ENCODE measurements at places on chromosomes 3 and 15.

DNA sequence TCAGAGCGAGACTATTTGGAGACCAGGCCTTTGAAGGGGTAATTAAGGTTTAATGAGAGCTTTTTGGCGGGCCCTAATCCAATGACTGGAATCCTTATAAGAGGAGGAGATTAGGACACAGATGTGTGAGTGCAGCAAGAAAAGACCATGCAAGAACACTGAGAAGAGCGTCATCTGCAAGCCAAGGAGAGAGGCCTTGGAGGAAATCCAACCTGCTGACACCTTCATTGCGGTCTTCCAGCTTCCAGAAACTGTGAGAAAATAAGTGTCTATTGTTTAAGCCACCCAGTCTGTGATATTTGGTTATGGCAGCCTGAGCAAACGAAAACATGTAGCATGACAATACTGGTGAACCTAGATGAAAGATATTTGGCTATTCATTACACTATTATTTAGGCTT is 23.0 kb upstream of the MUSTN1 start:
- no peak for DNase-seq

GRCh38 chr15:25664761-25665160 is 198.4 kb downstream of the ATP10A start:
- DNase-seq, result no peak

GRCh38 chr3:157113832-157114505 is 46.0 kb downstream of the CCNL1 start:
- no peak for DNase-seq

GRCh38 chr15:24067733-24068501 is 380.8 kb upstream of the NDN start:
- no peak for DNase-seq

GRCh38 chr3:192445770-192446644 is 281.3 kb downstream of the FGF12 start:
- DNase-seq, result no peak

- DNase-seq, result no peak
Observed at GRCh38 chr15:82934100-82934880, 18.2 kb downstream of the HOMER2 start.

DNA sequence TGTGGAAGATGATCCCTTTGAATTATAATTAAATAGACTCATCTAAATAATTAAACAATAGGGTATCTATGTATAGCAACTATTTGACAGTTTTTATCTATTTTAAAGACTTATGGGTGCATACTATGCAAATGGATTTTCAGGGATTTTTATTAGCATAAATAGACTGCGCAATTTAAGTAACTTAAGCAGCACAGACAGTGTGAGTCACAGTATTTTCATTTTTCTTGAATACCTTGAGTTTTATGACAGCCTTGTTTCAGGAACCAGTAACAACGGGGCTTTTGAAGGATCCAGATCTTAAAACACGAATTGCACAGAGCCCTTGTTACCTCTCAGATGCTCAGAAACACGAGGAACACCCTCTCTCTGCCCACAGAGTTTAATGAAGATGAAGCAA is 175.5 kb upstream of the CD96 start:
- no peak for DNase-seq

DNA sequence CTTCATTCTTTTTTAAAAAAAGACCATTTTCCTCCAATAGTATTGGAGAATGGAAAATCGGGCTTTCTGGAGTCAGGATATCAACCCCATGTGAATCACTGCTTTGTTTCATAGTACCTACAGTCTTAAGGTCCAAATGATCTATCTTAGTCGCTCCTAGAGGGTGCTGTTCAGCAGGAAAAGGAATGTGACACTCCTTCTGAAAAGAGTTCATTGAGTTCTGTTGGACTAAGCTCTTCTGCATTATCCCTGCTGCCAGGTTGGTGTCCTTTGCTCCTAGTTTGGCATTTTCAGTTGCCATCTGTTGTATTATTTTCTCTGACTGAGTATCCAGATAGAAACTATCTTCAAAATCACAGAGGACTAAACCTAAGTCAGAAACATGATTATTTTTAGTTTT is 57.2 kb downstream of the POLQ start:
- no peak for DNase-seq

- DNase-seq, result no peak
Observed at GRCh38 chr15:60703207-60703933, 224.4 kb upstream of the ICE2 start.

- DNase-seq, result no peak
Observed at GRCh38 chr3:188964957-188965356, 206.8 kb upstream of the TPRG1 start.

GRCh38 chr3:189621948-189622603 is 9.1 kb upstream of the TP63 start:
- no peak for DNase-seq

- no peak for DNase-seq
Observed at GRCh38 chr3:18546632-18547031, 121.5 kb upstream of the SATB1 start.

GRCh38 chr3:183151821-183152351 is 10.6 kb downstream of the LAMP3 start:
- no peak for DNase-seq

- no peak for DNase-seq
Observed at GRCh38 chr3:129014148-129014547, 13.0 kb downstream of the EFCC1 start.

DNA sequence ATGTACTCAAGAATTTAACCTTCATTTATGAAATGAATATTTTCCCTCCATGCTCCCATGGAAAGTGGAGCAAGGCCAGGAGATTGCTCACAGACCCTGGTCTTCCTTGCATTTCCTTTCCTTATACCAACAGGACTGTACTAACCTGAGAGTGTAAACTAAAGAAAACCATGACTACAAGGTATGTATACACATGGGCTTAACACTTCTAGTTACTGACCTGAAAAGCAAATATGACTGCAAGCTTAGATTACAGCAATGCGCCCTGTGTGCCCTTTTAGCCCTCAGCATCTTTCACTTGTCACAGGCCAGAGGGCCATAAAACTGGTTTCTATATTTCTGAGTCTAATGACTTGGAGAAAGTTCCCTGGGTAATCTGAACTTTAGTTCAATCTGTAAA is 52.1 kb downstream of the NEK10 start:
- DNase-seq, result no peak

- DNase-seq, result no peak
Observed at GRCh38 chr3:134018406-134018805, 11.3 kb downstream of the SLCO2A1 start.

DNA sequence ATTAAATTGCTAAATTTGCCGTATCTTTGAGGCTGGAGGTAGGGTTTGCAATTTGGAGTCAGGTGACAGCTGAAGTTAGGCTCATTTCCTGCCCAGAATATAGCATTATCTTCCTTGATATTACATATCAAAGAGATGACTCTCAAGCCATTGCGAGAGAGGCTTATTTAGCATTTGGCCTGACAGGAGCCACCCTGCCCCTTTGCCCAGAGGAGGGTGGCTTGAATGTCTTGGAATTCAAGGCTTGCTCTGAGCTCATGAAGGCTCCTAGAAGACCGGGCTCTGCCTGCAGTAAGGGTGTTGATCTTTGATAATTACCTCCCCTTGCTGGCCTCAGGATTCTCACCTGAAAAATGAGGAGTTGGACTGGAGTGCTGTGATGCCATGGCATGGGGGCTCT is 251.4 kb upstream of the C2CD4B start:
- no peak for DNase-seq

- DNase-seq, result no peak
Observed at GRCh38 chr15:26191193-26191592, 328.1 kb upstream of the ATP10A start.

DNA sequence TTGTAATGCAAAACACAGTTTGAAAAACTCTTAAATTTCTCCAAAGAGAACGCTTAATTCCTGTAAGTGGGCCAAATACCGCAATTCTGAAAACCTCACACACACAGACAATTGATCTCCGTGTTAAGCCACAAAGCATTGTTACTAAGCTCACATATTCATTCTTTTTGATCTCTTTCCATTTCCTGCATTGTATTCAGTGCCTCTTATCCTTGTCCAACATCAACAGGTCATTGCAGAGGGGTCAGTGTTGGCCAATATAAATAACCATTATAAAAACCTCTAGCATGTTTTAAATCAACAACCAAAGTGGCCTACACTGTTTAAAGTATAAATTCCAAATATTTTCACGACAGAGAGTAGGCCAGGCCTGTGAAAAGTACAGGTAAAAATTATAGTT is 171.1 kb downstream of the PDZRN3 start:
- no peak for DNase-seq

GRCh38 chr3:153629148-153629547 is 467.1 kb downstream of the RAP2B start:
- DNase-seq, result no peak

DNA sequence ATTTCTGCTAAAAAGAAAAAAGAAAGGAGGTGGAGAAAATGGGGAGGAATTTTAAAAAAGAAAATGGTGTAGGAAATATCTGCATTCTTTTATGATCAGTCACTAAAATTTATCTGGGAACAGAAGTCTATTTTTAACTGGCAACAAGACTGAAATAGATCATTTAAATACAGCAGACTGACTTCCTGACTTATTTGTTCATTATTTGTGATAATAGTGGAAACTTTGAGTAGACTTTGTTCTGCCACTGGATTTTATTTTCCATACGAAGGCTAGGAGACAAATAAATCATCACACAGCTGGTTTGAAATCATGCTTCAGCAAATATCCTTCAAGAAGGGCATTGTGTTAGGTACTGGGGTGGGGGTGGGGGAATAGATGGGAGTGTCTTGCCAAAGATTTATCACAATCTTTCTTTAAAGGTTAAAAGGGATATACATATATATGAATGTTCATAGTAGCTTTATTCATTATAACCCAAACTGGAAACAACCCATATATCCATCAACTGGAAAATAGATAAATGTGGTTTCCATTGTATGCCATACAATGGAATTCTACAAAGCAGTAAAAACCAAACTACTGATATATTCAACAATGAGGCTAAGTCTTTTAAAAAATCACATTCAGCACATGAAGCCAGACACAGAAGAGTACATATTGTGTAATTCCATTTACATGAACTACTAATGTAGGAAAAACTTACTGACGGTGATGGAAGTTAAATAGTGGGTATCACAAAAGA is 4.7 kb upstream of the CLASP2 start:
- DNase-seq, result no peak

- DNase-seq, result no peak
Observed at GRCh38 chr15:28912422-28912821, 26.6 kb downstream of the APBA2 start.

GRCh38 chr3:66428733-66429132 is 72.1 kb downstream of the LRIG1 start:
- no peak for DNase-seq

DNA sequence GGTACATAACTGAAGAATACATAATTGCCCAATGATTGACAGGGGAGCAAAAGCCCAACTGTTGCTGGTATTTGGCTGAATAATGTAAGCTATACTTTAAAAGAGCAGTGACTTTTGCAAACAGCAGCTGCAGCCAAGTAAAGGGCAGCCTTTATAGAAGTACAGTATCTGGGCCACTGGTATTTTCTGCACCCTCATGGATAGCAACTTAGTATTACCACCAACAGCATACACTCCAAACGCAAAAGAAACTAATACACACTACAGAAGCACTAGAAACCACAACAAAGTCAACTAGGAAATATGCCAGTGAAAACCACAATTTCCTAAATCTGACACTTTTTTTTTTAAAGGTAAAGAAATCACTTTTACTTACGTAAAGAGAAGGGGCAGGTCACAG is 206.1 kb downstream of the TIGIT start:
- no peak for DNase-seq

DNA sequence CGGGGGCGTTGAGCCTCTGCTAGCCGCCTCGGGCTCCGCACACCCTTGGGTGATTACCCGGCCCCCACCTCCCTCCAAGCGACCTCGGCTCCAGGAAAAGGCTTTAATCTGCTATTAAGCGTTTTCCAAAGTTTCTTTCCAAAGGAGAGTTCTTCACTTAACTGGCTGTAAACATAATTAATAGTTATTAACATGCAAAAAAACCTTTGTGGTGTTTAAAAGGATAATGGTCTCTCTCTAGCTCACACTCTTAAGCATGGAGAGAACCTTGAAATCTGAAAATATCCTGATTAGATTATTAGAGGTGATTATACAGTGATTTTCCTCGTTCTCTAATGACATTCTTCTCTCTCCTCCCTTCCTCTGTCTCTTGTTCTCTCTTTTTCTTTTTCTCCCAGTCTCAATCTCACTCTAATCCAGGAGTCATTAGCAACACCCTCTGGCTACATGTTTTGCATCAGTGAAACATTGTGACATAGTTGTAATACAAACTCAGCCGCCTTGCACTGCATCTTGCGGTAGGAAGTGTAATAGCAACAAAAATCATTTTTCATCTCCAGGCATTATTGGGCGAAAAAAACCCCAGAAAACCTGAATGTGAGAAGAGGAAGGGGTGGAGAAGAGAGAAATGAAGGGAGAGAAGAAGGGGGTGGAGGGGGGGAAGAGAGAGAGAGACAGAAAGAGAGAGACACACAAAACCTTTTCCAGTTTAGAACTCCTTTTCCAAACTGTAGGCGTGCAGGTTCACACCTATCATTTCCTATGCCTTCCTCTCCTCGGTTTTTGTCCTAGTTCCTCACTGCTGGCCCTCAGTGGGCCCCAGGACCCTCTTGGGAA is 24.4 kb downstream of the NR2F2 start:
- no peak for DNase-seq

GRCh38 chr3:66823009-66823397 is 175.1 kb upstream of the KBTBD8 start:
- no peak for DNase-seq

- DNase-seq, result no peak
Observed at GRCh38 chr15:85691350-85692240, 103.1 kb downstream of the KLHL25 start.

- no peak for DNase-seq
Observed at GRCh38 chr3:129512595-129512994, 15.8 kb upstream of the RHO start.

- peak; percentile 46 for DNase-seq
Observed at GRCh38 chr15:31352911-31353811, 26.5 kb downstream of the KLF13 start.

- DNase-seq, result no peak
Observed at GRCh38 chr15:64502551-64502950, 42.2 kb downstream of the ZNF609 start.

- DNase-seq, result no peak
Observed at GRCh38 chr15:83178869-83179325, 28.7 kb downstream of the HDGFL3 start.

GRCh38 chr3:37985637-37986320 is 4.8 kb upstream of the VILL start:
- DNase-seq, result no peak

DNA sequence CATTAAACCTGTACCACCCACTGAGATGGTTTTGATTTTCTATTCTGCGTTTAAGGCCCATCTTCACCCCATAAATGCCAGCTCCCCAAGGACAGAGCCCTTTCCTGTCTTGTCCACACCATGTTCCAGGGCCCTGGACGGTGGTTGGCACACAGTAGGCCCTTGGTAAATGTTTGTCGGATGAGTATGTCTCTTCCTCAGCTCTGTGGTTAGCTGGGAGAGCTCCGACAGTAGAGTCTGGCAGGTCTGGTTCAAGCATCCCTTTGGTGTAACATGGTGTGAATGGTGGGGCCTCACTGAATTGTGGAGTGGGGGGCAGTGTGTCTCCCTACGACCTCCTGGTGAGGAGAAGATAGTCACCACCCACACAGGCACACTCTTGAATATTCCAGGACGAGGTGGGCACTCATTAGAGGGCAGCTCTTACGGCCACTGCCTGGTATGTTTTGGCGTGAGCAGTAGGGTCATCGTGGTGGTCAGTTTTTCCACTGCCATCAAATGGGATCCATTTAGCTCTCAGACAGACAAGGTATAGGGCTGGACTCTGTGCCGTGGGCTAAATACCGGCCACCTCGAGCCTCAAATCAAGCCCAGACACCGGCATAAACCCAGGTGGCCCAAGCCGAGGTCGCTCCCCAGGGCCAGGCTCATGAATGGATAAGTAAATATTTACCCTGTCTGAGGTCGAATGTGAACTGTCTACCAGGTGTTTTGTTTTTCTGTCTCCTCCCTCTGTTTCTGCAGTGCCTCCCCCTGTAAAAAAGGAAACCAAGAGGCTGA is 61.3 kb downstream of the SMAD3 start:
- DNase-seq, result no peak
